ENCODE measurements at places on chromosomes 2 and 18. TPM values are rescaled to one million over a fixed set of nuclear protein-coding genes. Genes with fewer than 3 reads are reported as not detected.

Gene DES
- polyA plus RNA-seq: 7.4 TPM

Gene ST3GAL5
- 12.6 TPM for polyA plus RNA-seq

Gene LCT
- 0.05 TPM for polyA plus RNA-seq

DNA sequence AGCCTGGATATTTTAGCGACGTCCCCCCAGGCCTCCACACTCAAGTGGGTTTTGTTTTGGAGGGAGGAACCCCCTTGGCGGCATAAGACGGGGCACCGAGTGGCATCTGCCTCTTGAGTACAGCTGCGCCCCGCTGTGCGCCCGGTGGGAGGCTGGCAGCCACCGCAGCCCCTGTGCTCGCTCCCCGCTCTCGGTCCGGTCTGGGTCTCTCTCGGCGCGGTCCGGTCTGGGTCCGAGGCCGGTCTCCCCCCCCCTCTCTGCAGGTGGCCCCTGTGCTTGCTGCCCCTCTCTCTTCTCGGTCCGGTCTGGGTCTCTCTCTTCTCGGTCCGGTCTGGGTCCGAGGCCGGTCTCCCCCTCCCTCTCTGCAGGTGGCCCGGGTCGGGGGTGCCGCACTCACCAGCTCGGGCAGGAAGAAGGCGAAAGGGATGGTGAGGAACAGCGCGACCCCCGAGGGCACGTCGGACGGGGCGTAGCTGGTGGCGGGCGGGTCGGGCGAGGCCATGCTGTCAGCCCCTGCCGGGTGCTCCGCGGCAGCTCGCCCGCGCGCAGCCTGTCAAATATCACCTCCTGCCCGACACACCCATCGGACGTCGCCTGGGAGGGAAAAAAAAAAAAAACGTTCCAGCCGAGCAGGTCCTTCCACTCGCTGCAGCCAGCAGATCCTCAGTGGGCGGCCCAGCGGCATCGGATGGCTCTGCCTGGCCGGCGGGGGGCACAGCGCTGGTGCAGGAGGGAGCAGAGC lies at the start of gene MALL:
Gene MALL (minus strand): TSS at position 532 of the 742 bp plus-strand sequence. CDS start 30 bp downstream, at position 502.
- no peak for DNase-seq

DNA sequence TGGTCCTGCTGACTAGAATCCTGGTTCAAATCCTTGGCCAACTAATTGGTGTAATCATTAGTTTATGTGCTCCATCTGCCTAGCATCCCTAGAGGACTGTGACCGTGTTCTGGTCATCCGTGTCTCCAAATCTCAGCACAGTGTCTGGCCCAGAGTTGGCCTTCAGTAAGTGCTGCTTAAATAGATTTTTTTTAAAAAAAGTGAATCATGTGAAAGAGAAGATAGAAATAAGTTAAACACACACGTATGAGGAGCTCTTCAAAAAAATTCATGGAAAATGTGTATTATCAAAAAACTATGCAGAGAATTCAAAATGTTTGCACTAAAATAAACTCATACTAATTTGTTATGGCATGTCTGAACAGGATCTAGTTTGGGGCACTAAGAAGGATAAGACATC lies 129.3 kb upstream of the TLK1 start:
- DNase-seq: no peak

DNA sequence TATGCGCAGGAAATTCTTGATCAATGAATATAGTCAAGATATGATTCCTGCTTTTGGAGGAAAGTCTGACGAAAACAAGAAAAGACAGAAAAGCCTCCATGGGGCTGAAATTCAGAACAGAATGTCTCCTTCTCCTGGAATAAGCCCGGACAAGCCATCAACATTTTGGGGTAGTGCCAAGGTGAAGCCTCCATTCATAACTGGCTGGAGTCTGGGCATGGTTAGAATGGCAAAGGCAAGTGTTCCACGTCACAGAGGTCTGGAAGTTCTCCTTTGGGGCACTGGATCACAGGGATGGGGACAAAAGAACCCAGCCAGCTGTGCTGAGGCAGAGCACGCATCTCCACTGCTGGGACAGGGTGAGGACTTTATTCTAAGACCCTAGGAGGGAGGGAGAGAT lies 505.7 kb downstream of the CMPK2 start:
- DNase-seq: no peak
